HCEC 1CT (cell line): ENCODE measurements at places on chromosomes 4 and X.
A peak's percentile ranks its signal among the peaks of the same experiment; 100 is the strongest.

DNA sequence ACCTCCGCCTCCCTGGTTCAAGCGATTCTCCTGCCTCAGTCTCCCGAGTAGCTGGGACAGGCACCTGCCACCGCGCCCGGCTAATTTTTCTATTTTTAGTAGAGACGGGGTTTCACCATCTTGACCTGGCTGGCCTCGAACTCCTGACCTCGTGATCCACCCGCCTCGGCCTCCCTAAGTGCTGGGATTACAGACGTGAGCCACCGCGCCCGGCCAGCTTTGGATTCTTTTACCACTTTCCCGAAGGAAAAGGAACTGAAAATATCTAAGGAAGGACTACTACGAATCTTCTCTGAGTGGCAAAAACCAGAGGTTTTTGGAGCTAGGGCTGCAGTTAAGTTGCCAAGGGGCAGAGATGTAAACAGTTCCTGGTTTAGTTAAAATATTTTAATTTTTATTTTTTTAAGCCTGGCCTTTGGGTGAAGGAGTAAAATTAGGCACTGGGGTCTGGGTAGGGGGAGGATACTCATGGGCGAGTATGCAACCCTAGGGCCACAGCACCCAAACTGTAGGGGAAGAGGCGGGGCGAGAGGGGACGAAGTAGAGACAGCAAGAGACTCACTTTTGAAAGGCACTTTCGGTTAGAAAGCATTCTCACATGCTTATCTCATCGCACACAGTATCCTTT, 525 bp upstream of the CISD2 start:
- no peak for DNase-seq

GRCh38 chrX:72113461-72113860, 18.3 kb downstream of the RTL5 start:
- DNase-seq = no peak

- no peak for DNase-seq
Observed at GRCh38 chr4:18439311-18439710, 417.8 kb upstream of the LCORL start.

DNA sequence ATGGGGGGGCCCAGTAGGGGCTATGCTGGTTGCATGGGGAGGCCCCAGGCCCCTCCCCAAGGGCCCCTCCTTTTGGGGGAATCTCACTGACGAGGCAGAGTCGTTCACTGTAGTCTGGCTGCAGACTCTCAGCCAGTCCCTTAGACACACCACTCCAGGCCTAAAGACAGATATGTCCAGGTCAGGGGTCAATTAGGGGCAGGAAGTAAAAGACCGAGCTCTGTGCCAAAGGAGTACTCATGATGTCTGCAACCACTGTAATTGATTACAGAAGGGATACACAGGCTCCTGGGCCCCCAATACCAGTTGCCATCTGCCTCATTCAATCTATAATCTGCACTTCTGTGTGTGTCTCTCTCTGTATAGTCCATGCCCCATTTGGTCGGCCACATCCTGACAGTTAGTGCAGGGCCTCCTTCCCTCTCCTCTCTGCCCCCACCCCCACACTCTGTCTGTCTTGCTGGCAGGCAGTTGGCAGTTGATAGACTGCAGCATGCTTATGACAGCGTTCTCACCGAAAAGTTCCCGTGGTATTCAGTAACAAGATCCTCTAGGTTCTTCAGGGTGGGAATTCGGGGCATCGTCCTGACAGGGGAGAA, 1.3 kb upstream of the CXorf65 start:
- no peak for DNase-seq

DNA sequence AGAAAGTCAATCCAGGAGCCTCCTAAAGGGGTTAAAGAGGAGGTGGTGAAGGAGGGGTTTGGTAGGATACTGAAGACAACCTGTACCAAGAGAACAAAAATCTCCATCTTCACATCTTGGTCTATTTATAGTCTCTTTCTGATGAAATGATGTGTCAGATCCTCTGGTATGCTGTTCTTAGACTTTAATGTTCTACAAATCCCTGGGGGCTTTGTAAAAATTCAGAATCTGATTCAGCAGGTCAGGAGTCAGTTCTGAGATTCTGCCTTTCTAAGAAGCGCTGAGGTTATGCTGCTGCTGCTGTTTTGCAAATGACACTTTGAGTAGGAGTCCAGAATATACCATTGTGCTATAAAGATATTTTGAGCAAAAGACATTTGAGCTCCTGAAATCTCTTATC, 172.9 kb upstream of the GLRA2 start:
- DNase-seq = no peak

DNA sequence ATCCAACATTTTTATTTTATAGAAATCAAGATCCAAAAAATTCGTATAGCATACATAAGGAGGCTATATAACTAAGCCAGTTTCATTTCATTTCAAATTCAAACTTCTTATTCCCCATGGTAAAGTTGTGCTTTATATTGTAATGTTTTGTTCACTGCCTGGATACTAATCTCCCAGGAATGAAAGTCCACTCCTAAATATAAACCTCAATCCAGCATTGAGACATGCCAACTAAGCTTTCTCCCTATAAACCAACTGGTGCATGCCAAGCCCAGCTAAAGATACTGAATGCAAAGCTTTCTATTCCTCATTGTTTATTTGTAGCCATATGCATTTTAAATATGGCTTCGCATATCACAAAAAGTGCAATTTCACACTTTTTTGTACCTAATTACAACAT, 63.8 kb upstream of the INPP4B start:
- DNase-seq = peak; percentile 4

DNA sequence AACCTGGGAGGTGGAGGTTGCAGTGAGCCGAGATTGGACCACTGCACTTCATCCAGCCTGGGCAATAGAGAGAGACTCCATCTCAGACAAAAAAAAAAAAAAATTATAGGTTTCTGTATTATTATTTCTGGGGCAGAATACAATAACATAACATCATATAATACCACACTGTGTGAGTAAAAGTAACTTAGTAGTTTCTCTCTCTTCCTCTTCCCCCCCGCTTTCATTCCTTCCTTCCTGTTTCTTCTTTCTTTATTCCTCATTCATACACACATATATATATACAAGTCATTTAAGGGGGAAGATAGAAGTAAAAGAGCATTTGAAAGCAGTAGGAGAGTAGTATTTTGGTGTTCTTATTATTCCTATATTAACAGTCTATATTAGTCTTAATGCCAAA, 55.9 kb upstream of the FHDC1 start:
- no peak for DNase-seq

DNA sequence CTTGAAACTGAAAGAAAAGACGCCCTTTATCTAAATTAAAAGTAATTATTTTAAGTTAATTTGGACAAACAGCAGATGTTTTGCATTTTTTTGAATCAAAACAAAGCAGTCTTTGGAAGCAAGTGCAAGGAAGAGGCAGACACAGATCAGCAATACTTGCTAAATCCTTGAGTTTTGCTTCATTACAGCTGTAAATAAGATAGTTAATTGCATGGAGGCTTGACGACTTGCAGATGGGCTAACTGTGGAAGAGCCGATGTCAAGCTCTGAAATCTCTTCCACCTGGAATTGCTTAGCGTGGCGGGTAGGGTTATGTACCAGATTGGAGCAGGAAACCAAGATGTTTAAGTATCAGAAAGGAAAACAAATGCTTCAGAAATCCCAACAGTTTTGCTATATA, 148.8 kb downstream of the POLA1 start:
- DNase-seq = no peak

GRCh38 chrX:24485976-24486680, 21.0 kb downstream of the PDK3 start:
- DNase-seq = no peak

DNA sequence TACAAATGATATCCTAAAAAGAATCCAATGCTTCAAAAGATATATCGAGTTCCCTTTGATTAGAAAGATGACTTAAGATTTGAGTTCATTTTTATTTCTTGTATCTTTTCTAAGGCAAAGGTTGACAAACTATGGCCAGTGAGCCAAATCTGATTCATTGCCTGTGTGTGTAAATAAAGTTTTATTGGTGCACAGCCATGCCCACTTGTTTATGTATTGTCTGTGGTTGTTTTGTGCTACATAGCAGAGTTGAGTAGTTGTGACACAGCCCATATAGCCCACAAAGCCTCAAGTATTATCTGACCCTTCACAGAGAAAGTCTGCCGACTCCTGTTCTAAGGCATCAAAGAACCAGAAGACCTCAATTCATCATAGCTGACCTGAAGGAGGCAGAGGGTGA, 32.2 kb upstream of the EIF1AX start:
- no peak for DNase-seq

DNA sequence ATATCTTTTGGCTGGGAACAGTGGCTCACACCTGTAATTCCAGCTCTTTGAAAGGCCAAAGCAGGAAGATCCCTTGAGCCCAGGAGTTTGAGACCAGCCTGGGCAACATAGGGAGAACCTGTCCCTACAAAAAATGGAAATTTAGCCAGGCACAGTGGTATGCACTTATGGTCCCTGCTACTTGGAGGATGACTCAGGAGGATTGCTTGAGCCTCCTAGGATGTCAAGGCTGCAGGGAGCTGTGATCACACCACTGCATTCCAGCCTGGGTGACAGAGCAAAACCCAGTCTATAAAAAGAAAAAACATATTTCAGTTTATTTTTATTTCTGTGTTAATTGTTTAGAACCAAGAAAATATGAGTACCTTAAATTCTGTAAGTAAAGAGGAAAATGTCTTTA, 123.7 kb downstream of the CBR4 start:
- DNase-seq = peak; percentile 71

DNA sequence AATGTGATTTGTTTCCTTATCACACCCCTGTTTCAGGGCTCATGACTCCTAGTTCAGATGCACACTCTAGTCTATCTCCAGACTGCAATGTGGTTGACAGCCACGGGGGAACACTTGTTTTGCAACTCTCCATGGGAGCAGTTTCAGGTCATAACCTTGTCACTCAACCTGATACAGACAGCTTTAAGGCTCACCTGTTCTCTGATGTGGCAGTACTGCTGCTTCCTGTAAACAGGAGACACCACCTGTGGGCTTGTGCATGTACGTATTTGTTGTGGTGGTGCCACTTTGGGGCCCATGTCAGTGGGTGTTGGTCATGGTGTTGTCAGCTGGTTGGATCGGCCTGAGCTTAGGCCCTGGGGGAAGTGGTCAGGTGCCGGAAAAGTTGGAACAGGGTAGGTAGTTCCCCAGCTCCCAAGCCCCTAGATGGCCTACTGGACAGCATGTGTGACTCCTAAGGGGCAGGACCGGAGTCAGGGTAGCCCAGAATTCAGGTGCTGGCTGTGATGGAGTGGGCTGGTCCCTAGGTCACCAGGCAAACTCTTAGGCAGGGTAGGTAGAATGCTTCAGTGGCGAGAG, 46.2 kb downstream of the FAM9B start:
- DNase-seq = no peak

DNA sequence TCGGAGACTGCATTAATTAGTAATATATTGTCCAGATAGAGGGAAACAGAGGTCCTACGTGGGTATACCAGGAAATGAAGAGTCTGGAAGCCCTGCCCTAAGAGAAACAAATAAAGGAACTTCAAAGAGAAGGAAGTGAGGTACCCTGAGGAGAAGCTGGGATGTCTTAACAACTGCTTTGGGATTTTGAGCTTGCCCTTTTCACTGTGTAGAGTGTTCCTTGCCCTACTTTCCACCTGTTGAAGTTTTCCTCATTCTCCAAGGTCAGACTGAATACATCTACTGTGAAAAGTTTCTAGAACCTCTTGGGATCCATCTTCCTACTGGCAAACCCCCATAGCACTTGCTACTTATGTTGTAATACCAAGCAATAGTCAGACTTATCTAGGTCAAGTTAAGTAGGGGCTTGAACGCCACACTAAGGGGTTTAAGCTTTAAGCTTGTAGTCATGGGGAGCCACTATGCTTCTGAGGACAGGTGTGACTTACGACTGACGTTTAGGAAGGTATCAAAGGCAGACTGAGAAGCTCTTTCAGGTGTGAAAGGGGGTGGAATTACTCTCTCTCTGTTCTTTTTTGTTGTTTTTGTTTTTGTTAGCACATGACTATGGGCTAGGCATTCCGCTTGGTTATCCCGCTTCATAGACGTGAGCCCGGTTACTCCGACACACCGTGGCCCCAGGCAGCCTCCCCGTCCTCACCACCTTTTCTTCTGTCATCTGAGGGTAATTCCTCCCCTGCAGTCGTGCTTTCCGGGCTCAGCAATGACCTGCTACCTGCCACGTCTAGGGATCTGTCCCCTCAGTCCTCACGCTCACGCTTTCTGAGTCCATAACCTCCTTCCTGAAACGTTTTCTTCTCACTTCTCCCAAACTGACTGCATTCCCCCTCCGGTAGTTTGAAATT, 959 bp upstream of the REST start:
- no peak for DNase-seq

GRCh38 chrX:49178537-49178936, 6.8 kb downstream of the PLP2 start:
- DNase-seq = no peak

DNA sequence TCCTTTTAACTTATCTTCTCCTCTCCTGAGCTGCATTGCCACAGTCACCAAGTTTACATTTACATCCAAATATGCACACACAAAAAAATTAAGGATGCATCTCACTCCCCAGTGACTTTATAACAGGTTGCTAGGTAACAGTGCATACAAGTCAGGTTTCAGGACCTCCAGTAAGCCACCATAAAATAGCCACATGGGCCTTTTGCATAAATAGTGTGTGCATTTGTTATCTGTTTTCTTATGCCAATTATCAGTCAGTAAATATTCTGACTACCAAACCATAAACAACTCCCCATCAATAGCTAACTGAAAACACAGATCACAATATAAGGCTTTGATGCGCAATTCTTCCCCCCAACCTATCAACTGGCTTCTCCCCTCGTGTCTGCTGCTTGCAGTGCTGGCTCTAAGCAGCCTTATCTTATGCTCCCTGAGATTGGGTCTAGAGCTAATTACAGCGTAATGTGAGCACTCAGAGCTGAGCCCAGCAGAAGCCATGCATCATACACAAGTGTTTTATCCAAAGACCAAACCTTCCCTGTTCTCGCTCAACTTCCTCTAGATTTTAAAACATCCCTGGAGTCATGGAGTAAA, 55.4 kb downstream of the ZNF827 start:
- DNase-seq = no peak

DNA sequence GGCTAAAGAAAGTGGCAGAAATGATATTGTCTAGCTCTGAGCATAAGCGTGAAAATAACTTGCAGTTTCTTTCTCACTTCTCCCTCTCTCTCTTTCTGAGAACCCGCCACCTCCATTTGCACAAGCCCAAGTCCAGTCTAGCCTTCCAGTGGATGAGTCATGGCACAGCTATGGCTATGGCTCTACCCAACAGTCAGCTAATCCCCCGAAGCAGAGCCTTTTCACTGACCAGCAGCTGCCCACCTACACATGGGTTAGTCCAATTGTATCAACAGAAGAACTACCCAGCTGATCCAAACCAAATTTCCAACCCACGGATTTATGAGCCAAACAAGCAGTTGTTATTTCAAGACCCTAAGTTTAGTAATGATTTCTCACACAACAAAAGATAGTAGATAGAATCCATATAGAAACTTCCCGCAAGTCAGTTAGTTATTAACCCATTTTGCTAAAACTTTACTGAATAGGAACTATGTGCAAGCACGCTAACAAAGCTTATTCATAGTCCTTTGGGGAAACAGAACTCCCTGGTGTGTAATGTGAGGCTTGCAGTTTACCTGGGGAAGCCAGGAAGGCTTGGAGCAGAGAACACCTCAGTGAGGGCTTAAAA, 282.3 kb downstream of the INPP4B start:
- DNase-seq = peak; percentile 7

- no peak for DNase-seq
Observed at GRCh38 chr4:10673817-10674369, 10.7 kb downstream of the CLNK start.
